NCI-H1417 treated with DMSO at 0.1 percent for 48 hours (cell line): ENCODE measurements at places on chromosomes 16 and 17.

DNA sequence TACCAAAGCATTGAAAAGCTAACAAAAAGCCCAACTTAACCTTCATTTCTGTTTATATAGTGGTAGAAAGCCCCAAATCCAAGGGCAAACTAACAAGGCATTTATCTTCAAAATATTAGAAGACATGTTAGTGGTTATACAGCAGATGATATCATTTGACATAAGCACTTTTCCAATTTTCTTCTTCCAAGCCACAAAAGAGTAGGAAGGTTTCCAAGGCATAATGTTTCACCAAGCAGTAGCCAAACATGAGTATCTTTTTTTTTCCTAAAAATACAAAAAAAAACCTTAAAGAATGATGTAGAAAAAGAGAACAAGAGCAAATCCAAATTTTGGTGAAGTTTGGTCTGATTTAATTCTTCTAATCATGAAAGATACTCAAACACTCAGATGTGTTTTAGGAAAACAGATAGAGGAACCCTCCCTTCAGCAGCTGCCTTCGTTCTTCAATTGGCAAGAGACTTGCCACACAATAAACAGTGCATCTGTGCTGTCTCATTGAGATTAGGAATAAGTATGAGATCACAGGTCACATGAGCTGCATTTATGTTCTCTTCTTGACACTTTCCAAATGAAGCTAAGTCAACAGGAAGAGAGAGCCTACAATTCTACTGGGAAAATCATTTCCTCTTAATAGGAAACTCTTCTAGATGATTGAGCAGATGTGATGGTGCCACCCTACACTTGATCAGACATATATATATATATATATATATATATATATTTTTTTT, 106.7 kb downstream of the TTC19 start:
- no peak for DNase-seq

DNA sequence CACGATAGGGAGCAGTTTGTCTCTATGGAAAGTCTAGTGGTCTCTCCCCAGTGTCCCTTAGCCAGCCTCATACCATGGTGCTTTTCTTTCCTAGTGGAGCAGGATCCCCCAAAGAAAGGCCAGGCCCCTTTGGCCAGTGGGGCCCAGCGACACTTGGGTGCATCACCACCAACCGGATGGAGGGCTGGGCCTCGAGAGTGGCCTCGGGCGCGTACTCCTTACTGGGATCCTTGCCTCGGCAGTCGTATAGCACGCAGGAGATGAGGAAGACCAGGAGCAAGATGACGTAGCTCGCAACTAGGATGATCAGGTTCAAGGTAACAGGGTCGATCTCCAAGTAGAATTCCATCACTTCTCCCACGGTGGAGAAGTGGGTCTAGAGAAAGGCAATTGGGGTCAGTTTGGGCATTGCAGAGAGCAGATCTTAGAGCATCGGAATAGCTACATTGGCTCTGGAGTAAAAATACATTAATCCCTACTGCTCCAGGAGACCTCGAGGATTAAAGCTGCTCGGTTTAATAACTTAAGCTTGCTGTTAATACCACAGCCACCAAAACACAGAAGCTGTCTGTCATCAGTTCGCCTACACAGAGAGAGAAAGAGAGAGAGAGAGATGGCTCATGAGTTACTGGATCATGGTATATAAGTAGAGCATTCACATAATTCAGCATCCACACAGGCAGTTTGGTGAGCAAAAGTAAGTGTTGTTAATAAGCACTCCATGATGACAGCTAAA, at the start of gene SMIM36:
SMIM36 (minus strand) TSS at position 467 of the 736 bp plus-strand sequence.
- no peak for DNase-seq

DNA sequence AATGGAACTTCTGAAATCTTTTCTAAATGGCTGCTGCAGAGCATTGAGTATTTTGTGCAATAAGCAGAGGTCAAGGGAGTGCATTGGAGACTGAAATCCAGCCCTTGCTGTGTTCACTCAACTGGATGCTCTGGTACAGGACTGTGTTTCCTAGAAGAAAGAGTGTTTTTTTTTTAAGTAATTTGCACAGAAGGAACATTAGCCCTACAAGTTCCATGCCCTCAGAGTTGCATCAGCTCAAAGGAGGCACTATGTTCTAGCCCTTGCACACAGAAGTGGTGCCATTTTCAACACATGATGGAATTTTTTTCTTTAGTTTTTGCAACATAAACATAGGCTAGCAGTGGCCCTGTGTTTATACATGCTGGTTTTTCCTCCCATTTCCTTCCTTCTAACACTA, 144.1 kb upstream of the HLF start:
- DNase-seq: no peak

DNA sequence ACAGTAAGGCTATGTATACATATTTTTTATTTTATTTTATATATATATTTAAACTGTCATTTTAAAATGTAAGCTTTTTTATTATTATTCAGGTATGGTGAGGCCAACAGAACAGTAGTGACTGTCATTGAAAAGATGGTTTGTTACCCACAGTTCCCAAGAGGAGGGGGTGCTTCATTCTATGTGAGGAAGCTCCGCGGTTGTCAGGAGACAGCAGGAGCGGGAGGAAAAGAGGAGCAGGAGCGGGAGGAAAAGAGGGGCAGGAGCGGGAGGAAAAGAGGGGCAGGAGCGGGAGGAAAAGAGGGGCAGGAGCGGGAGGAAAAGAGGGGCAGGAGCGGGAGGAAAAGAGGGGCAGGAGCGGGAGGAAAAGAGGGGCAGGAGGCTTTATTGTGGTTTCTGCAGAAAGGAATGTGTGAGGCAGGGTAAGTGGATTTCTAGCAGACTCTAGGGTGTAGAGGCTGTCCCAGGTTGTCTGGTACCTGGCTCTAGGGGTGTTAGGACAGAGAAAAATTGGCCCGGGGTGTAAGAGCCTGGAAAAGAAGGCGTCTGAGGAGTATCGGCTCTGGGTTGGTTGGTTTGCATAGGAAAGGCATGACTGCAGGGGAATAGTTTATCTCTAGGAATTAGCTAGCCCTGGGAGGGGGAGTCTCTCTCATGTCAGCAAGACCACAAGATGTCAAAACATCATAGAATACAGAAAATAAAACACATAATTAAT, 64.0 kb downstream of the GP2 start:
- no peak for DNase-seq

DNA sequence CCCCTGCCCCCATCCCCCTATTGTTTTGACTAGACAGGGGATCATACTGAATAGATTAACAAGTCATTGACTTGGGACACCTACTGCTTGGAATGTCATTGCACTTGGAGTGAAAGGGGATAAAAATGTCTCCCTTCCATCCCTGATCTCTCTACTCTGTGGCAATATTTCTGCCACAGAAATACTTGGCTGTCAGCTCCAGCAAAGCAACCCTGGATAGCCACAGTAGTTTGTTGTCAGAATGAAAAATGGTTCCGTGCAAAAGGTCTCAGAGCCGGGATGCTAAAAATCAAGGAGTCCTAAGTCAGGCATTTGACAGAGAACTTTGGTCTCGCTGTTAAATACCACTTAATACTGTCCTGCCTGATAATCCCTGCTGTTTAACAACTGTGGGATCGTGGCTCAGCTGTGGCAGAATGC, 722.0 kb upstream of the SOX9 start:
- DNase-seq: no peak

- no peak for DNase-seq
Observed at GRCh38 chr16:11698271-11698689, 30.0 kb downstream of the SNN start.

- DNase-seq: no peak
Observed at GRCh38 chr17:57269052-57269451, 12.7 kb downstream of the MSI2 start.

DNA sequence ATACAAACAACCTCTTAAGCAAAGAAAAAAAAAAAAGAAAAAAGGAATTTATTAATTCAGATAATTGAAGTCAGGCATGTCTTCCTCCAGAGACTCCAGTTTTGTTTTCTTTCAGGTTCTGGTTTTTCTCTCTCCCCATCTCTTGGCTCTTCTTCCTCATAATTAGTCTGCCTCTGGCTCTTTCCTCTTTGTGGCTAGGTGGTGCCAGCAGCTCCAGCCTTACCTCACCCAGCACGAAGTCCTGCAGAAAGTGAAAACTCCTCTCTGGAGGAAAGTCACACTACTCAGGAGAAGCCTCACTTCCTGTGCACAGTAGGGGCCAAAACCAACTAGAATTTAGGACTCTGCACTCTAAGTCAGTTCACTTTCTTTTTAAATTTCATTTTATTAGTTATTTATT, 10.3 kb upstream of the NFAT5 start:
- no peak for DNase-seq

DNA sequence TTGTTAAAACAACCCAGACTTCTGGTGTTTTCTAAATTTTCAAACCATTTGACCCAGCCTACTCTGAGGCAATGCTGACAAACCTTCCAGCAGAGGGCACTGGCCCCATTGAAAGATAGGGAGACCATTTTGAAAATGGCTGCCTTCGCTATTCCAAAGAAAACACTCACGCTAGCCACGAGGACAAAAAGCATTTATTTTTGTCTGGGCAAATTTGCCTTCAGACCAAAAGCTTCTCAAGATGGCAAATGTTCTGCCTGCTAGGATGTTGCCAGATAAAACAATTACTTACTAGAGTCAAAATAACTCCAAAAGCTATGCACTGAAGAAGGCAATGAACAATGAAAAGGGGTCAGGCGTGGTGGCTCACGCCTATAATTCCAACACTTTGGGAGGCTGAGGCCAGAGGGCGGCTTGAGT, 296.7 kb upstream of the IRX5 start:
- DNase-seq: no peak

DNA sequence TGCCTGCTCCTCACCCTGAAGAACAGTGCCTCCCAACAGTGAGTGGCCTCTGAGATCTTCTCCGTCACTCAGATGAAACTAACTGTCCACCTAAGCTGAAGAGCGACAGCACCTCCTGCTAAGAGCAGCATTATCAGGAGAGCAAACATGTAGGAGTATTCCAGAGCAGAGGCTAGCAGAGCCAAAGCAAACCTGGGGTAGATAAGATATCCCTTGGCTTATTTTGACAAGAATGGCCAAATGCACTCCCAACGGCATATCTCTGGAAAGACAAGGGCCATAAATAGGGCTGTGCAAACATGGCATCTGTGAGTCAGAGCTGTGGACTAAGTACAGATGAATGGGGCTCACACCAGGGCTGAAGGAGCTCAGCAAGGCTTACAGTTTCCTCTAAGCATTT, 96.3 kb downstream of the NDEL1 start:
- DNase-seq: no peak

DNA sequence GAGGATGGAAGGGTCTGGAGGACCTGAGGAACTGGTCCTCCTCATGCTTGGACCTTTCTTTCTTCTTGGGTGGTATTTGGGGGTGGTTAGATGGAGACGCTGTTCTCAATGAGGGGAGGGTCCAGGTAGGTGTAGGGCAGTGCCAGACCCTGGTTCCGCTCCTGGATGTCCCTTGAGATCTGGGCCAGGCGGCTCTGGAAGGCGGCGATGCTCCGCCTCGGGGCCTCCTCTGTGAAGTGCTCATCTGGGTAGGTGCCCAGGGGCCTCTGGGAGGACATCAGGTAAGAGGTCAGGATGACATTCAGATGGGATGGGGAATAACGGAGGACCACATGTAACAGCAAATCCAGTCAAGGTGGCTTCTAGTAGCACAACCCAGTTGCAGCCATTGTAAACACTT, 9.0 kb upstream of the ALOX12B start:
- DNase-seq: no peak

DNA sequence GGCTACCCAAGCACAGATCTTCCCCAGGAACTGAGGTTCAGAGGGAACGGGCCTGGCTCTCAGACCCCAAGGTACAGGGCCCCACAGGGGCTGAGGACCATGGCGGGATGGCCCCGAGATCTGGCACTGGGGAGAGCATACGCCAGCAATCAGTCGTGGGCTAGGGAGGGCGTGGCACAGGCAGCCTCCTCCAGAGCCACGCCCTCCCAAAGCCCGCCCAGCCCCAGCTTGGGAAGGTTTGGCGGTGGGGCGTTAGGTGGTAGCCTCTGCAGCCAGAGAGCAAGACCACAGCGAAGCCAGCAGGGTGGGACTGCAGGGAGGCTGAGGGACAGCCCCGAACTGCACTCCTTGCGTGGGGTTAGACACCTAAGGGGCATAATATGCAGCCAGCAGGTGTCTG, 11.6 kb downstream of the WNT9B start:
- DNase-seq: no peak

- no peak for DNase-seq
Observed at GRCh38 chr17:20706751-20707373, 127.3 kb downstream of the CDRT15L2 start.

DNA sequence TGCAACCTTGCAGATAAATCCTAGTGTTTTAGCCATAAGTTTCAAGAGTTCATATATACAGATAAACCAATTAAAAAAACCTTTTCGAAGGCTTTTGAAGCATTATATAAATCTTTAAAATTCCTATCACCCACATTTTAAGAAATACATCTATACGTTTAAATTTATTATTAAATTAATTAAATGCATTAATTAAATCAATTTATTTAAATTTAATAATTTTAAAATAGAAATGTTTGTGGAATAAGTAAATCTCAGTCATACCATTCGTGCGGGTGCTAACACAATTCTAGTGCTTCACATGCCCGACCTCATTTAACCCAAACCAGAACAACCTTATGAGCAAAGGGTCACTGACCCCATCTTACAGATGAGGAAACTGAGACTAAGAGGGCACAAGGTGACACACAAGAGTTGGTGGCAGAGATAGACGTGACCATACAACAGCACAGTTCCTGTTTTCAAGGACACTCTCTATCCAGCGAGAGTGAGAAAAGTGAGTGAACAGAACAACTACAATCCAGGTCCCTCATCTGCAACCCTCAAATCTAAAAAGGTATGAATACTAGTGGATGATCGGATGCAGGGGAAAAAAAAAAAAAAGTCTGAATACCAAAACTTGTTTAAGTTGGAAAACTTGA, 1.4 kb downstream of the NSMCE1 start:
- no peak for DNase-seq

GRCh38 chr17:2545393-2545792, 33.7 kb upstream of the METTL16 start:
- DNase-seq: no peak

- no peak for DNase-seq
Observed at GRCh38 chr16:67675999-67676398, 9.4 kb downstream of the C16orf86 start.

- DNase-seq: peak; percentile 0
Observed at GRCh38 chr17:7136266-7136877, 21.8 kb upstream of the ASGR2 start.

DNA sequence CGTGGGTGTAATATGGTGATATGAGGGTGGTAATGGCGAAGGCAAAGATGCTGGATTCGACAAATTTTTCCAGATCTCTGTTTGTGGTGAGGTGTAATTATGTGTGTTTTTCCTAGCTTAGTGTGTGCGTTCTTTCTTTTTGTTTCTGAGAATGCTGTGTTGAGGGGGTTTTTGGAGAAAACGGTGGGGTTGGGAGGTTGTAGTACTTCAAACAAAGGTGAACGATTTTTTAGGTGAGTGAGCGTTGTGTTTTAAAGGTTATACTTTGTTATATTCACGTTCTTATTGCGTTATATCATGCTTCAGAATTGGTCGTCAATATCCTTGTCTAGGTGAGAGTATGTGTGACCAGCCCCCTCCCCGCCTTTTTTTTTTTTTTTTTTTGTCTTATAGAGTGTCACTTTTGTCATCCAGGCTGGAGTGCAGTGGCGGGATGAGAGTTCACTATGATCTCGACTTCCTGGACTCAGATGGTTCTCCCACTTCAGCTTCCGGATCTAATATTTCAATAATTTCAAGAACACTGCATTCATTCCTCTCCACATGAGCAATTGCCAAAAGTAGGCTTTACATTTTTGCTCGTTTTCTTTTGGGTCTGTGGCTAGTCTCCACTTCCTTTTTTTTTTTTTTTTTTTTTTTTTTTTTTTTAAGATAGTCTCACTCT, 82.2 kb upstream of the RNU2-1 start:
- DNase-seq: no peak
